ENCODE measurements at places on chromosomes 5 and 9.

- DNase-seq, result no peak
These were observed 297.3 kb upstream of the RIOK2 start for GRCh38 chr5:97480313-97480712.

- no peak for DNase-seq
These were observed 186.3 kb downstream of the MARCHF11 start for GRCh38 chr5:15993334-15993733.

DNA sequence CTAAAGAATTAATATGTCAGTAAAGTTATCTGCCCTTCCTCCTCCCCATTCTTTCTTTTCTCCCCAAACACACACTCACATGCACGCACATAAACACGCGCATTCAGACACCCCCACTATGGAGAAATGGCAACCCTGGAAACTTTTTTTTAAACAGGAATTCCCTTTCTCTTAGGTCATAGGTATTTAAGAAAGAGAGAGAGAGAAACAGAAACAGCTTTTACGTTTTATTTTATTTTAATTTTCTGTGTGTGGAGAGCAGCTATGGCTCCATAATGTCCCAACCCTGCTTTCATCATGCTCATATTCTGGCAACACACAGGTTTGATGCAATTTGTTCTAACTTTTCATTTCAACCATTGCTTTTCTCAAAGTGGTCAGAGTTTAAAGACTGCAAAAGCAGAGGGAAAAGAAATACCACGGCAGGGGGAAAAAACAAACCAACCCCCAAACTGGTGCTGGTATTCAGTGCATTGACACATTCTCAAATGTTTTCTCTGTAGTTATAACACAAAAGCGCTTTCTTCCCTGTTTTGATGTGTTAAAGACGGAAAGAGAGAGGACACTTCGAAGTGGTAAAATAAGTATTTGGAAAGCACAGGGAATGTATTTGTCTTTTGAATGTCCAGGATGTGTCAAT, 126.0 kb upstream of the TMEM161B start:
- no peak for DNase-seq

GRCh38 chr5:143442385-143442784, 38.9 kb upstream of the NR3C1 start:
- DNase-seq, result no peak

- no peak for DNase-seq
These were observed 107.8 kb downstream of the SMIM23 start for GRCh38 chr5:171893290-171893886.

DNA sequence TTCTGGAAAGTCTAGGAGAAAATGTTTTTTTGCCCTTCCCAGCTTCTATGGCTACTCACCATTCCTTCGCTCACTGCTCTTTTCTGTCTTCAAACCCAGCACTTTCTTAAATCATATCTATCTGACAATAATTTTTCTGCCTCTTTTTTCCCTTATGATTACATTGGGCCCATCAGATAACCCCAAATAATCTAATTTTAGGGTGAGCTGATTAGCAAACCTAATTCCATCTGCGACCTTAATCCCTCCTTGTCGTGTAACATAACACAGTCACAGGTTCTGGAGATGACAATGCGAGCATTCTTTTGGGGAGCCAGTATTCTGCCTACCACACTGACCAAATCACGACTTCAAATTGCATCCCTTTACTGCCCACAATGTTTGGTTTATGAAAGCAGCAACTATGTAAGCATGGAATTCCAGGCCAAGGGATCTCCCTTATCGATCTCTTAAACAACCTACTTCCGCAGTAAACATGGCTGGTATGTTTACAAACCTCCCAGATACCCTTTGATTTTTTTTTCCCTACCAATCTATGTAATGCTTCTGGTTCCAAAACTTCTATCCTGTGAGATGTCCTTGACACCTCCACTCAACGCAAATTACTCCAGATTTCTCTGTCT, 2122.2 kb downstream of the MAT2B start:
- no peak for DNase-seq

GRCh38 chr5:66307647-66308241, 163.6 kb downstream of the SREK1 start:
- no peak for DNase-seq

DNA sequence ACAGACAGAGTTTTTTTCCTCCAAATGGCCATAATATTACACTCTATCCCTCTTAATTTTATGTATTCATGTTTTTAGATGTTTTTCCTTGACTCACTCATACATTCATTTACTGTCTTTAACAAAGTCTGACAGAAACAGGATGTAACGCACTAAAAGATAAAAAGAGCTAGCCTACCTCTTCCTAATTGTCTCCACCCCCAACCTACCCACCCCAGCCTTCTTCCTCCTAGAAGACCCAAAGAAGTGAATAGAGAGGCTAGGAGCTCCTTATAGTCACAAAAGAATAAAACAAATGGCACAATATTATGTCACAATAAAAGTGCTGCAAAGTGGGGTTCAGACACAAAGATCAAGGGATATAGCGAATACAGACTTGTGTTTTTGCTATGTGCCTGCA, 719 bp downstream of the NOL8 start:
- no peak for DNase-seq

GRCh38 chr9:135372501-135373008, 107.0 kb upstream of the PPP1R26 start:
- no peak for DNase-seq

DNA sequence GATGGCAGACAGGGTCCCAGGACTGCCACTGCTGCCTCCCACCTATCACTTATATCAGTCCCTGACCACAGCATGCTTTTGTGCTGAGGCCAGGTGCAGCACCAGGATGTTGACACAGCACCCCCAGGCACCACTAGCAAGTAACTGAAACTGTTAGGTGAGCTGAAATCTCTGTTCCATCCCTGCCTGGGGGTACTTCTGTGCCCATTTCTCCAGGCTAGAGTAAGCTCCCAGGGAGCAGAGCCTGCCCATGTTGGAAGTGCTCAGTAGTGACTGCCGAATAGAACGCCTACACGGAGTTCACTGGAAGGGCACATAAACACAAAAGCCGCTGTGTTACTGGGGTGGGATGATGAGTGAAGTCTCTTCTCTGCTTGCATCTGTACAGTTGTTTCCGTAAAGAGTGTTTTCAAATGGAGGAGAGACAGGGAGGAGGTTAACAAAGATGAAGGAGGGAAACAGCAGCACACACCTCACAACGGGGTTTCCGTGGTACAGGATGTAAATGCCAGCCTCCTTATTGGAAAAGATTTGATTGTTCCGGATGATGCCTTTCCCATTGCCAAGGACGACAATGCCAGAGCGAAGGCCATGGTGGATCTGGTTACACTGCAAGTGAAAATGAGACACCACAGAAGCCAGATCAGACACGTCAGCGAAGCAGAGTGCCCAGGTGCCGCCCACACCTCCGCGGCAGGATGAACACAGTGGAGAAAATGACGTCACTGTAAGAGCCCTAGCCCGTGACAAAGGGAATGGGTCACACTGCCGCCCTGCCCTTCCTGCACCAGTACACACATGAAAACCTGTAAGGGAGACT, 43.1 kb downstream of the POLR1E start:
- no peak for DNase-seq

- no peak for DNase-seq
These were observed 32.2 kb upstream of the LECT2 start for GRCh38 chr5:135986891-135987401.

DNA sequence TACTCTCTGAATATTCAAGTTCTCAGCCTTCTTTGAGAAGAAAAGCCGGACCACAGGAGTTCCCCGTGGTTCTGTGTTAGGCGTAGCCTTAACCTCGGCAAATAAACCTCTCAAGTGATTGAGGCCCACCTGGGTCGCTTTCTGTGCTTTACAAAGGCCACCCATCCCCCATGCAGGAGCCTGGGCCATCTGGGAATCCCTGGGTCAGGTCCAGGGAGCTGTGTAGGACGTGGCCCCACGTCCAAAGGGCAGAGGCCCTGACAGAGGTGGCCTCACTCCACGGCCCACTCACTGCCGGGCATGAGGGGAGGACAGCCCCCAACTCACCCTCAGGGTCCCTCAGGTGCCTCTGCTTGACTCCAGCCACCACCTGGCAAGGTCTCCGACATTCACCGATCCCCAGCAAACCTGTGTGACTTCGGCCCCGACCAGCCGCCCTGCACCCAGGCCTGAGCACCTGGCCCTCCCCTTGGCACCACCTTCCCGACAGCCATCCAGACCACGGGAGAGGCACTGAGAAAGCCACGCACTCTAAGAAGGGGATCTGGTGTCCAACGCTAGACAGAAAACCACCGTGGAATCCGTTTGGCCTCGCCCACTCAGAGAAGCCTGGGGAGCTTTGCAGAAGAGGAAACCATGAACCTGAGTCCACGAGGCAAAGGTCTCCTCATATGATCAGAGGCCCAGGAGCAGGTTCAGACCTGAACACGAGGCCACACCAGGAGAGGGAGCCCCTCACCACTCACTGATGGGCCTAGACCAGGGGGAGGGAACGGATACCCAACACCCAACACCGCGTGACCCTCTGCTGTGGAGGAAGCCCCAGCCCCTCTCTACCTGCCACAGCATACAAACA, 4.5 kb downstream of the SLC12A7 start:
- no peak for DNase-seq

DNA sequence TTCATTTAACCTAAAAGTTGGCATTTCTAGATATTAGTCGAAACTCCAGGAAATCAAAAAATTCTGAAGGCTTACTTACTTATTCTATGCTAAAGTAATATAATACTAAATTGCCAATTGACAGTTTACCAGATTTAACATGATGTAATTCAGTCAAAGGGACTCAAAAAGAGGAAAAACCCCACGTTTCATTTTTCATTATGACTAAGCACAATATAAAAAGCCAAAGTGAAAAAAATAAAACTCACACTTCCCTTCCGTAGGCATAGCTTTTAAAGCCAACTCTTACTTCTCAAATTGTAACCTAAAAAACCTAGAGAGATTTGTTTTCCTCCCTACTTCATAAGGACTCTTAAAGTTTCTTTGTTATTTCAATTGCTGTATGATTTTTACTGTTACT, 146.6 kb downstream of the RAPGEF6 start:
- DNase-seq, result no peak

DNA sequence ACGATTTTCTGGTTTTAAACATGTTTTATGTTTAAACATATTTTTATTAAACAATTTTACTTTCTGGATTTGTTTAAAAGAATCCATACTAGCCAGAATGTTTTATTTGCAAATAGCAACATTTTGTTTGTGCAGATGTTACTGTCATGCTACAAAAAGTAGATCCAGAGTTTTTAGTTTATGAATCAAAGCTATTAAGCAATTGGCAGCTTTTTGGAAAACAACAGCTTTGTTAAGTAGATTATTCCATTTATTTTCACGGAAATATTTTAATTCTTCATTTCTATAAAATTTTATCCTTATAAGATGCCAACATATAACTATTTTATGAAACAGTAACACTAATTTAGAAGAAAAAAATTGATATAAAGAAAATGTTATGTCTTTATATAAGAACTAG, 60.9 kb downstream of the DROSHA start:
- DNase-seq, result no peak

DNA sequence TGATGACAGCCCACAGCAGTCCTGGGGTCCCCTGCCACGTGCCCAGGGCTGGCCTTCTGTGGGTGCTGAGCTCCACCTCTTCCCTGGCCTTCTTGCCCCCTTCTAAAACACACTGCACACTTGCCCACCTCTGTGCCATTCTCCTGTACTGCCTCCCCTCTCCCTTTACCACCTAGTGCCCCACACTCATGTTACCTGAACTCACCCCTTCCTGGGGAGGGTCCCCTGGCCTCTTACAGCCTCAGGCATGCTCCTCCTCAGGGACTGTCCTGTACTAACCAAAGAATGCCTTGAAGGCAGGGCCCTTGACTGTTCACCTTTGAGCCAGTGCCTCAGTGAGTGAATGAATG, 60.3 kb downstream of the FGF18 start:
- DNase-seq, result no peak

DNA sequence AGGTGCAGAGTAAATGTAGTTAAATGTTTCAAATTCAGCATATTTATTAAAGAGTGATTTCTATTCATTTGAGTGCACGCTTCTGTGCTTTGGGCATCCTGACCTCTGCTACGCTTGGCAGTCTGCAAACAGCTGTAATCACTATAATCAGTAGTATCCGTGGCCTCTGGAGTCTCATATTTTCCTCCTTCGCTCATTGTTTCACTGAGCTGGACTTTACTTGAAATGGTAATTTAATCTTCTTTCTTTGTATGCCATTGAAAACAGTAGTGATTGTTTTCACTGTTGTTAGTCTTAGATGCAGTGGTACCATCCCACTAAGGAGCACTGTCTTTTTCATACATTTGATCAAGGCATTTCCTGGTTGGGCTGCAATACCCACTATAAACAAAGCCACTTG, 43.5 kb upstream of the CAVIN4 start:
- no peak for DNase-seq

DNA sequence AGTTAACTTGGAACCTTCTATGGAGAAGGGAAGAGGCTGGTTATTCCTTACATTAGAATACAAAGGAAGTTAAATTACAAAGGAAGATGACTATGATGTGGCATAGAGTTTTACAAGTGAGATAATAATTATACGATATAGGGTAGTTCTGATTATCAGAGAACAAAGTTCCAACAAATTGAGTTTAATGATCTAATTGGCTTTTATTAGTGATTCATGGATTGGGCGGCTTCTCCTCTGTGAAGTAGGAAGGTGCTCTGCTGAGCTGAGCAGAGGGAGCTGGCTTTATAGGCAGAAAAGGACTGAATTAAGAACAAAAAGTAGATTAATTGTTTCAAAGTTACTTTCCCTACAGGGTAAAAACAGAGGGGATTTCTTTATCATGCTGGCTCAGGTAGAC, 49.7 kb downstream of the PARP8 start:
- DNase-seq, result no peak

- no peak for DNase-seq
These were observed 32.4 kb downstream of the LMX1B start for GRCh38 chr9:126646162-126646561.

DNA sequence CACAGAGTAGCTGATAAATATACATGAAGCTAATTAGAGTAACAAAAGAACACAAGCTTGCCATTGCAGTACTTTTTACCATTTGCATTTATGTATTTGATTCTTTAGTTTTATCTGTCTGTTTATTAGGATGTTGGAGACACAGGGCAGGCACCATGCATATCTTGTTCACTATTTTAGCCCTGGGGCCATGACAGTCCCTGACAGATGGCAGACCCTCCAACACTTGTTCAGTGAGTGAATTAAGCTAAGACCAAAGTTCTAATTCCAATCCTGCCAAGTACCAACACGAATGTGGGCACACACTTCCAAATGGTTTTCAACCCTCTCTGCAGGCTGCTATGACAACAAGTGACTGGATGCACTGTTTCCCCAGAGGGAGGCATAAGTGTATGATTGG, 12.0 kb upstream of the RARS1 start:
- no peak for DNase-seq

- DNase-seq, result no peak
These were observed 112.2 kb upstream of the SMC2 start for GRCh38 chr9:103981912-103982311.

- no peak for DNase-seq
These were observed 482 bp downstream of the NFIB start for GRCh38 chr9:14313378-14313940.

- no peak for DNase-seq
These were observed 17.4 kb downstream of the UBTD2 start for GRCh38 chr5:172266071-172266675.

Data from esophagus squamous epithelium (tissue), 5 donors.